ENCODE measurements at places on chromosomes 6 and 20. TPM values are rescaled to one million over a fixed set of nuclear protein-coding genes. Genes with fewer than 3 reads are reported as not detected.

GRCh38 chr20:16476032-16476431, 97.2 kb downstream of the KIF16B start:
- DNase-seq = peak; percentile 62

GRCh38 chr6:46240866-46241565, 70.2 kb upstream of the ENPP5 start:
- no peak for DNase-seq

DNA sequence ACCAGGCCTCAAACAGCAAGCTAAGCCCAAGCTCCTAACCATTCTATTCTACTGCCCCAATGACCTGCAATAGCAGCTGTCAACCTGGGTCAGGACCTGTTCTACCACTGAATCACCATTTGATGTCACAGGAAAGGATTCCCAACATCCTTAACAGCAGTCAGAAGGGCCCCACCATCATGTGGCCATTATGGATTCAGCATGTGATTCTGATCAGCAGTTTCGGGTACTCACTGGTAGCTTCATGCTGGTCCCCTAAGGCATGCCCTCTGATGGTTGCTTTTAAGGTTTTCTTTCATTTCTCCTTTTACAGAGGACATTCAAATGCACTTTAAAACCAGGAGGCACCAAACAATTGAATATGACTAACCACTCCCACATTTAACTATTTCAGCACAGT, 37.3 kb upstream of the MAP7 start:
- DNase-seq = peak; percentile 49

PRR18 gene
- total RNA-seq = not detected

OR2B3 gene
- total RNA-seq = not detected

GRCh38 chr6:2546901-2547300, 203.8 kb downstream of the MYLK4 start:
- no peak for DNase-seq

All from fibroblast of villous mesenchyme (primary cell).